ENCODE measurements at places on chromosomes 2 and 18.
A peak's percentile ranks its signal among the peaks of the same experiment; 100 is the strongest.

DNA sequence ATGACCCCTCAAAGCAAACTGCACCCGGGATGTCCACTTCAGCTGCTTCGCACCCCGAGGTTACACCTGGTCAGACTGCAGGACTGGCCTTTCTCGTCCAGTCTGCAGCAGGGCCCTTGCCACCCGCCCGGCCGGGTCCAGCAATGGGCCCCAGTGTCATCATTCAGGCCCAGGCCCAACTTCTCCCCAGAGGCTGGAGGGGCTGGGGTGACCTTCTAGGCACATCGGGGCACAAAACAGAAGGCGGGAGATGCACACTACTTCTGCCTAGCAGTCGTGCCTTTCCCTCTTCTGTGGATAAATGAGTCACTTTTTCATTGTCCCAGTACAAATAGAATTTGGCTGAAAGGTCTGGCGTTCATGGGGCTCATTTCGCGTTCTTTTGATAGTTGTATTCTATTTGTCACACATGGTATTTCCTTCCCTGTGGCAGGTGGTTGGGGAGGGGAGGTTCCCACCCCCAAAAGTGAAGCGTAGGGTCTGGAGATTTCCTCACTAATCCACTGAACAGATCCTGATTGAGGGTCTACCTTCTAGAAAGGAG, 56.9 kb upstream of the ID2 start:
- no peak for DNase-seq

DNA sequence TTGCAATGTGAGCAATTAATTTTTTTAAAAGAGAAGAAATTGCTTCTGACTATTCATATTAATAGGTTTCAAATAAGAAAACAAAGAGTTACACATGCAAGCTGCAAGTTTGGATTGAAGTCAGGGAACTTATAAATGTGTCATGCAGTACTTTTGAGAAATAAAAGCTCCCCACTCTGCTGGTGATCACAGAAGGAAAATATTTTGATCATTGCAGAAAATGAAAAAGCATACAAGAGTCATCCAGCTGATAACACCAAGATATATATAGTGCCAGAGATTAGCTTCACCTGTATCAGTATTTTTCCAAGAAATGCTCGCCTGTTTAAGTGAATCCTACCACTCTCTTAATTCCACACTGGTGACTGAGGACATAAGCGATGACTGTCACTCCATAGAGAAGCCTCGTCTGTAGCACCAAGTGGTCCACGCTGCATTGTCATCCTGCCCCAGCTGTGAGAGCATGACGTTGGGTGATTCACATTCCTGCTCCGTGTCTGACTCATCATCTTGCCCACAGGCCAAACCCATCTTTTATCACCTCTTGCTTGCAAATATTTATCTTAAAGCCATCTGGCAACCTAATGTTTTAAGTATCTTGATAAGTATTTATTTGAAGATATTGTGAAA, 178.0 kb downstream of the ASXL3 start:
- no peak for DNase-seq

DNA sequence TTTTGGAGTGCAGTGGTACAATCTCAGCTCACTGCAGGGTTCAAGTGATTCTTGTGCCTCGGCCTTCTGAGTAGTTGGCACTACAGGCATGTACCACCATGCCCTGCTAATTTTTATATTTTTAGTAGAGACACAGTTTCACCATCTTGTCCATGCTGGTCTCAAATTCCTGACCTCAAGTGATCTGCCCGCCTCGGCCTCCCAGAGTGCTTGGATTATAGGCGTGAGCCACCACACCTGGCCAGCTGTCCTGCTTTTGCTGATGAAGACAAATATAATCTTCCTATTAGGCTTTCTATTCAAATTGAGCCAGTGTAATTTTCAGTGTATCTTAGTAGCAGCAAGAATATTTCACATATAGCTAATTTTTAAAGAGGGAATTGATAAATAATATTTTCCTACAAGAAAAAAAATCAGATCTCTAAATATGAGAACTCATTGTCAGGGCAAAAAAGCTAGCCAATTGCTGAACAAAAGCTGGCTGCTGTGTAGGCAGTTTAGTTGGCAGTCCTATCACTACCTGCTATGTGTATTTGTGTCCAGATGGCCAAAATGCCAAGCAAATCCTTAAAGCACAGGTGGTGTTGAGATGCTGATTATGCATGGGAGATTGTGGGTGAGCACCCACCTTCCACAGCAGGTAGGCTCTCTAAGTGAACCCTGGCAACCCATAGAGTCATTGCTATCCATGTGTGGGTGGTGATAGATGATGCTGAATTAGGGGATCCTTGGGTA, 60.8 kb upstream of the STAM2 start:
- no peak for DNase-seq

- DNase-seq = no peak
Measured at GRCh38 chr18:76657911-76658470, 162.9 kb upstream of the ZNF516 start.

DNA sequence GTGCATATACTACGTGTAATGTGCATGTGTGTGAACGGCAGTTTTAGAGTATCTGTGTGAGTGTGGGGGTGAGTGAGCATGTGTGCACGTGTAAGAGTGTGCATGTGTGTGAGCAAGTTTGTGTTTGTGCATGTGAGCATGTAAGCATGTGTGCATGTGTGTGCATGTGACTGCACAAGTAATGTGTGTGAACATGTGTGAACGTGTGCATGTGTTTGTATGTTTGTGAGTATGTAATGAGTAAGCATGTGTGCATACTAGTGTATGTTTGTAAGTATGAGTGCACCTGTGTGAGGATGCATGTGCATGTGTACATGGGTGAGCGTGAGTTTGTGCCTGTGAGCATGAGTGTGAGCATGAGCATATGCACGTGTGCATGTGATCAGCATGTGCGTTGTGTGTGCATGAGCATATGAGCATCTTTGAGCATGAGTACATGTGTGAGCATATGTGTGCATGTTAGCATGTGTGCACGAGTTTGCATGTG, 90.7 kb downstream of the ZNF516 start:
- peak; percentile 36 for DNase-seq

DNA sequence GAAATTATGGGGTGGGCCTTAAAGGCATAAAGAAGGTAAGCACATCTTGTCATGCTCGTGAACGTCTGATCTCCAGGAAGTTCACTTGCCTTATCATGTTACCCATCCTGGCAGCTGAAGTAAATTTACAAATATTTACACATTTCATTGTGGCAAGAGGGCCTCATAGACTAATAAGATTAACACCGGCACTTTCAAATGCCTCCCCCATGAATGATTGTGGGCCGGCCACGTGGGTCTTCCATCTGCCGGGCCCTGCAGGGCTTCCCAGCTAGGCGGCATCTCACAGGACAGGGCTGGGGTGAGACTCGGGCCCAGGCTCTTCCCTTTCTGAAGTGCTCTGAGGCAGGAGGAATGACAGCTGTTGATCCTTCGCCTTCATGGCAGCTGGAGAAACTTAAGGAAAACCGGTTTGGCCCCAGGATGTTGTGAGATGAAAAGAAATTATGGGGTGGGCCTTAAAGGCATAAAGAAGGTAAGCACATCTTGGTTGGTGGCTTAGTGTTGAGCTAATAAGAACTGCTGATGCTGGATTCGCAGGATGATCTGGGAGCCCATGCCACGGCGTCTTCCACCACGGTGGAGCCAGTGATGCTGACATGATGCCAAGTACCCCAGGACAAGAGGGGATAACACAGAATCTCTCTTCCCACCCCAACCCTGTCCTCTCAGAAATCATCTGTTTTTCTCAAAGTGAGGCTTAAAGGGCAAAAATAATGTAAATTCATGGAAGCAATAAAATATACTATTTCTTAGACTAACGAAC, 176.3 kb downstream of the SEPTIN10 start:
- no peak for DNase-seq

GRCh38 chr18:12851716-12852115, 32.3 kb downstream of the PTPN2 start:
- DNase-seq = no peak

GRCh38 chr2:24077535-24077877, 1.4 kb upstream of the SF3B6 start:
- no peak for DNase-seq

DNA sequence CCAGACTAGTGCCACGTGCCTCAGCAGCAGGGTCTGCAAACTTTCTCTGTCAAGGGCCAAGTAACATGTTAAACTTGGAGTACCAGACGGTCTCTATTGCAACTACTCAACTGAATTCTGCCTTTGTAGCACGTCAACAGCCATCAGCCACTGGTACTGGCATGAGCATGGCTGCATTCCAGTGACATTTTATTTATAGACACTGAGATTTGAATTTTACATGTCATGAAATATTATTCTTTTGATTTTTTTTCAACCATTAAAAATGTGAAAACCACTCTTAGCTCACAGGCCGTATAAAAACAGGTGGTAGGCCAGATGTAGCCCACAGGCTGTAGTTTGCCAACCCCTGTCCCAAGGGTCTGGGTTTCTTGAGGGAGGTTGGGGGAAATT, 199.7 kb downstream of the TPGS2 start:
- no peak for DNase-seq

DNA sequence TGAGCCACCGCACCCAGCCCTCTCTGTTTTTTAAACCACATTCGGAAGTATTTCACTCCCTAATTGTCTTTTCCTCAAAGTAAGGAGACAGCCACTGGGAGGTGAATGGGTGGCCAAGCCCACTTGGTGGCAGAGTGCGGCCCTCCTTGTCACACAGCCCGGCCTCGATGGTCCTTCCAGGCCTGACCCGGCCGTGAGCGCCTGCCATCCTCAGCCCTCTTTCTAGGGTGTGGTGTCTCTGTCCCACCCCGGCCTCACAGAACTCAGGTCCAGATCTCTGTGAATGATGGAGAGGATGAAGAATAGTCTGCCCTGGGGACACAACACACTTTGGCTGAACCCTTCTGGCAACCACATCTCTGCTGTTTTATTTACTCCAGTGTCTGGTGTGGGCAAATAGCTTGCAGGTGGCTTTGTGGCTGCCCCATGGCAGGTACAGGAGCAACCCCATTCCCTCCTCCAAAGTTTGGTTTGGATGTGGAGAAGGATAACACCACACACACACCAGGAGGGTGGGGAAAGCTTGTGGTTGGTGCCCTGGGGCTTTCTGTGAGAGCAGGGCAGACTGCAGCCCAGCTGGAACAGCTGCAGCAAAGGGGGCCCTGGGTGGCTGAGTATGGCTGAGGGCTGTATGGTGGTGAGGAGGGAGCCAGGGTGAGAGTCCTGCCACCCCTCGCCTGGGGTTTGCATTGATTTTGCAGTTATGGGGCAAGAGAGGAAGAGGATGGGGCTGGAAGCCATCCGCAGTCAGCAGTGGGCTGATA, 88.6 kb downstream of the FAM168B start:
- no peak for DNase-seq

DNA sequence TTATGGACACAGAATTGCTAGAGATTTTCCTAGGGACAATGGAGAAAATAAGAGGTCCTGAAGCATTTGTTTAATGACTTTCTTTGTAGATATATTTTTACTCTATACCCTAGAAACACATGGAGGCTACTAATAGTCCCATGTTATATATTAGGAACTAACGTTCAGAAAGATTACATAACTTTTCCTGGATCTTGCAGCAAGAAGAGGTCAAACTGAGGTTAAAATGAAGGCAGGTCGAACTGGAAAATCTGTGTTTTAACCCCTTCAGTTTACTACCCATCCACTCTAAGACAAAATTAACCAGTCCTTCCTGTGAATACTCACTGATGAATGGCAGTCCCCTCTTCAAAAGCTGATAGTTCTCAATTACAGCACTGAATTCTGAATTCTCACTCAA, 1415.8 kb upstream of the CELF4 start:
- DNase-seq = no peak

Measured in activated effector memory CD4-positive, alpha-beta T cell treated with anti-CD3 and anti-CD28 coated beads, Interleukin-2, amount 50 U/mL, for 16 hours (primary cell).